Stimulated activated memory B cell treated with anti-CD40 and anti-IgM and Interleukin-4, amounts not matched to agents 10 μg/mL and 1 μg/mL and 100 μg/mL, for 72 hours (primary cell): ENCODE measurements at places on chromosomes 1 and 21.

DNA sequence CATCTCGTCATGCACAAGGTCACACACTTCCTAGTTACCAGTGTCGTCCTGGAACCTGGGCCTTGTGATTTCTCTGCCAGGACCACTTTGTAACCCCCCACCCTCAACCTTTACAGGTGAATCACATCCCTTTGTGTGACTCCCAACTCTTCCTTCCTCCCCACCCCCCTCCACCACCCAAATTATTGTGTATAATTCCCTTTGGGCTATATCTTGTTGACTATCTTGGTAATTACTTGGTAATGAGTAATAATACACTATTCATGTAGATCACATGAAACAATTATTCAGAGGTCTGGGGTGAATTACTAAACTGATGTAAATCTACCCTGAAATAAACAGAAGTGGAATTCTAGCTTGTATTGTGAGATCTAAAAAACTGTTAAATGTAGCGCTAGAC, 1.7 kb downstream of the KCNK1 start:
- ATAC-seq = no peak

DNA sequence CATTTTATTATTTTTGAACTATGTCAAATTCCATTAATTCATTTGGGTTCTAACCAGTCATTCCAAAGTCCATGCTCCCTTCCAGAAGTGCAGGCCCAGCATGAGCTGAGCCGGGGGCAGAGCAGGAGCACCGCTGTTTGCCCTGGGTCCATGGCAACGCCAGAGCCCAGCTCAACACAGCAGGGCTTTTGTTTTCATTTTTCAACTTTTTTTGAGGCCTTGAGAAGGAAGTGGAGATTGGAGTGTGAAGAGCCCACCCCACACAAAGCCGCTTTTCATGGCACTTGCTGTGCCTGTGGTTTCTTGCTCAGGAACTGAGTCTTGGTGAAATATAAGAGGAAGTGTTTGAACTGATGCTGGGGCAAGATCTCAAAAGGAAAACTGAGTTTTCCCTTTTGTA, 13.2 kb upstream of the PRMT2 start:
- peak; percentile 43 for ATAC-seq

GRCh38 chr21:45573452-45574035, 31.3 kb upstream of the SLC19A1 start:
- ATAC-seq = no peak

- peak; percentile 83 for ATAC-seq
These were observed 5.5 kb upstream of the GBP6 start for GRCh38 chr1:89358287-89358893.

DNA sequence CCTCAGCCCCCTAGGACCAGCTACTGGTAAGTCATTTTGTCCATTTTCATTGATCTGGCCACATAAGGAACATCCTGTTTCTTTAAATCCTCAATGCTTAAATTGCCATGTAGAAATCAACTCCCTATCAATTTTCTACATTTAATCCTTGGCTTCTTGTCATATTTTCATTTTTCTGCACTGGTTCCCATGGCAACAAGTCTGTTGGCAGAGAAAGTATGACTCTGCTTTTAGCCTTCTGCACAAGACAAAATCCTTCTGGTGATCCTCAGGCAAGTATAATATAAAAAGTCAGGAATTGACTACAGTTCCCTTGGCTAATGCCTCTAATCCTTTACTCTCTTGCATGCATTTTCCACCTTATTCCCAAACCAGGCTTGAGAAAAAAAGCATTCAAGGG, 65.0 kb downstream of the LRRC40 start:
- ATAC-seq = no peak

DNA sequence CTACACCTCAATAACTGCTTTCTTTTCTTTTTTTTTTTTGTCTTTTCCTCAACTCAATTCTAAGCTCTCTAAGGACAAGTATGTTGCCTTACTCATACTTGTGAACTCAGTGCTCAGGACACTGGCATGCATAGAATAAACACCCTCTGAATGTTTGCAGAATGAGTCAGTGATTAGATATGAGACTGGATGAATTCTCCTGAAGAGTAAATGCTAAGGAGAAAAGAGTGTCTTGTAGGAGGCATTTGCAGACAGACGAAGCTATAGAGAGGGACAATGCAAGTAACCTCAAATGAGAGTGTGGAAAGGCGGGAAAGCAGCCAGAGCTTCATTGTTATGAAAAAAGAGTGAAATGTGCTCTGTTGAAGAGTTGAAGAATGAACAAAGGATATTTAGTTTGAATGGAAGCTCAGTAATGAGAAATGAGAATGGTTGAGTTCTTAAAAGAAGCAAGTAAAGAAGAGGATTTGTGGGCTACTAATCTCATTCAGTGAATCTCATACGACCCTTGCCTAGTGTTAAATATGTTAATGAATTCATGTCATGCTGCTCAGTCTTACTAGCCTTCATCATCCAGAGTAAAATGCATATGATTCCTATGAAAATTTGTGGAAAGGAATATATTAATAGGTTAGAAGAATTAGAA, 166.1 kb upstream of the DPYD start:
- ATAC-seq = no peak

GRCh38 chr21:28801906-28802305, 190.8 kb downstream of the LTN1 start:
- no peak for ATAC-seq

DNA sequence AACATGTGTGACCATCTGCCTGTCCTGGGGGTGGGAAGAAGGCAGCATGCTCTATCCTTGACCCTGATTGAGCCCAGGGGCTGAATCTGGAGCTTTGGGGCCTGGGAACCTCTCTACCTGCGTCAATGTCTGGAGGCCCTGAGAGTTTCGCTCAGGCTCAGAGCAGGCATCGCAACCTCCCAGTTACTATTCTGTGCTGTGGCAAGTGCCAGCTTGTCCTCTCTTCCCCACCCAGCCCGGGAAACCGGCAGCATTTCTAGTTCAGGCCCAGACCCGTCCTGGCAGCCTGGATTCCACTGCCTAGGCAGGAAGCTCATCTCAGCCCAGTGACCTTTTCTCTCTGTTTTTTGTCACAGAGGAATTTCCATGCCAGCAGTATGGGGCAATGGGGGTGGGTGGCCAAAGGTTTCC, 10.0 kb upstream of the IRF6 start:
- ATAC-seq = no peak

DNA sequence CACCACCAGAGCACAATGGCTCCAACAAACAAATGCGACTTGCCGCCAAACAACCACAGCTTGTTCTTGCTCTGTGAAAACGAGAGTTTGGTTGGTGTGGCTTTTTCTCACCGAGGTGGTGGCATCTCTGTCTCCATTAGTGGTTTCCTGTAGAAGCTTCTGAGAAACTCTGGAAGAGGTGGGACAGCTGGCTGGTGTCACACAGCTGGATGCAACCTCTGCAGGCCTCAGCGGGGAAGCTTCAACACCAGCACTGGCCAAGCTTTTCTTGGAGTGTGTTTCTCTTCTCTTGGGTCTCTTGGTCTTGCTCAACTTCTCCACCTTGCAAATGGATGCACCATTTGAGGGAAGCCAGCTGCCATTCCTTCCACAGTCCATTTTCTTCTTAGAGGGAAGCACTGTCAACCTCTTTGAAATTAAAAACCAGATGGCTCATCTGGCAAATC, 124.8 kb downstream of the KCNN3 start:
- ATAC-seq = no peak

DNA sequence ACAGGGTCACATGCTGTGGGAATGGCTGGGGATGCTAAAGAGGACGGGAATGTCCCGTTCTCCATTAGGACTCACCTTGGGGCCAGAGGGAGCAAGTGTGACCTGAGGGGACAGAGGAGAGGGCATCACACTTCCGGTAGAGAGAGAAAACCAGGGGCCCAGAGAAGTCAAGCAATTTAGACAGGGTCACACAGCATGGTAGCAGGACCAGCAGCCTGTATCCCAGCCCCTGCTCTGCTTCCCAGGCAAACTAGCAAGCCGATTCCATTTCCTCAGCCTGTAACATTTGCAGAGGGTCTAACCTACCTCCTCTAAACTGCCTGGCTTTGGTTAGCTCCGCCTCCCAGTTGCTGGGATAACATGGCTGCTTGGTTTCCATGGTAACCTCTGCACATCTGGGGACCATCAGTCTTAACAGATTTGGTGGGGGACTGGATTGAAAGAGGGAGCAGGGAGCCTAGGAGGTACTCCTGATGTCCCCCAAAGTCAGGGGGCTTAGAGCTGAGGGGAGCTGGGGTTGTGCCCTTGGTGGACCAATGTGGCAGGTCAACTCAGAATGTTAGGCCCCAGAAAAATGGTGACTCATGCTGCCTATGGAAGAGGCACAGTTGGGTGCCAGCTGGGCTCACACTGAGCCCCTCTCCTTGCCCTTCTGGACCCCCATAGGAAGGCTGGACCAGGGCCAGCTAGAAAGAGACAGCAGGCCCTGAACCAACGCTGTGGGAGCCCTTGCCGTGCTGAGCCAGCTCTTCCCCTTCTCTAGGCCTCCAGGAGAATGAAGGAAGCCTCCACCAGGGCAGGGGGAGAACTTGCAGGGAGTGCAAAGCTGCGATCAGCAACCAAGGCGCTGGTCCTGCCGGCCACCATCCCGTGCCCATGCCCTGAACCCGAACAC, 9.5 kb downstream of the COL16A1 start:
- no peak for ATAC-seq

DNA sequence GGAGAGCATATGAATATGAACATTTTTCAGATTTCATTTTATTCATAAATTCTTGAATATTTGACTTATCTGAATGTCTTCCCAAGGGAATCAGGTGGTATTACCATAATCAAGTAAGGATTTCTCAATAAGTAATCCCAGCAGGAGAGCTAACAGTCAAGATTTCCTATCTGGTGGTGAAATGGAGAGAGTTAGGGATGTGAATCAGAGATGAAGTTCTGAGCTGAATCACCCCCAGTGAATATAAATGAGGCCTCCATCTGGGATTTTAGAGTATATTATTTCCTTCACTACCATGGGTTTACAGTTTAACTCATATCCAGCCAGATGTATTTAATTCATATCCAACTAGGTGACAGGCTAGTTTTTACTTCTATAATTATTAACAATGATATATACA, 61.5 kb upstream of the RGS2 start:
- no peak for ATAC-seq

DNA sequence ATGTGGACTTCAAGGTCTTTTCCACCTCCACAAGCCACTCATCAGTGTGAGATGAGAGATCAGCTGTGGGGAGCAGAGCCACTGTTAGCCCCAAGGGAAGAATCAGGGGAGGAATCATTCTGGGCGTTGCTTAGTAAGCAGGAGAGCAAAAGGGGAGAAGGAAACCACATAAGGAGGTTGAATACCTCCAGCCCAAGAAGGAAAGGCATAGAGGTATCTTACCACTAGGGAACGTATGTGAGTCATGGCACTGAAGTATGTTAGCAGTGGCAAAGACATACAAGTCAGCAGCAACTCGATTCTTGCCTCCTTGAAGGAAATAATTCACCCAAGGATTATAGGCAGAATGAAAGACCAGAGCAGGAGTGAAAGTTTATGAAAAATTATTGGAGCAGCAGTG, 31.6 kb upstream of the SLC5A9 start:
- no peak for ATAC-seq

GRCh38 chr1:158020259-158020885, 26.9 kb downstream of the KIRREL1 start:
- no peak for ATAC-seq

DNA sequence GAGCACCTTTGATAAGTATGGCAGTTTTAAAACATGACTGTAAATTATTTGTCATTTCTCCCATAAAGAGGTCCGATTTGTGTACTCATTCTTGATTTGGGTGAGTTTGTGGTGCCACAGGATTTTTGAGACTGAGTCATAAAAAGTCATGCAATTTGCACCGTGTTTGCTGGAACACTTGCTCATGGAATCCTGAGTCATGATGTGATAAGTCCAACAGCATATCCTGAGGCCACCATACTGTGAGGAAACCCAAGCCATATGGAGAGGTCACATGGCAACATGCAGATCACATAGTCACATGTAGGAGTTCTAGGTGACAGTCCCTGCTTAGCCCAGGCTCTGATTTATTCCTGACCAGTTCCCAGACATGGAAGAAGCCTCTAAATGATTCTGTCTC, 40.8 kb upstream of the PRRX1 start:
- no peak for ATAC-seq

DNA sequence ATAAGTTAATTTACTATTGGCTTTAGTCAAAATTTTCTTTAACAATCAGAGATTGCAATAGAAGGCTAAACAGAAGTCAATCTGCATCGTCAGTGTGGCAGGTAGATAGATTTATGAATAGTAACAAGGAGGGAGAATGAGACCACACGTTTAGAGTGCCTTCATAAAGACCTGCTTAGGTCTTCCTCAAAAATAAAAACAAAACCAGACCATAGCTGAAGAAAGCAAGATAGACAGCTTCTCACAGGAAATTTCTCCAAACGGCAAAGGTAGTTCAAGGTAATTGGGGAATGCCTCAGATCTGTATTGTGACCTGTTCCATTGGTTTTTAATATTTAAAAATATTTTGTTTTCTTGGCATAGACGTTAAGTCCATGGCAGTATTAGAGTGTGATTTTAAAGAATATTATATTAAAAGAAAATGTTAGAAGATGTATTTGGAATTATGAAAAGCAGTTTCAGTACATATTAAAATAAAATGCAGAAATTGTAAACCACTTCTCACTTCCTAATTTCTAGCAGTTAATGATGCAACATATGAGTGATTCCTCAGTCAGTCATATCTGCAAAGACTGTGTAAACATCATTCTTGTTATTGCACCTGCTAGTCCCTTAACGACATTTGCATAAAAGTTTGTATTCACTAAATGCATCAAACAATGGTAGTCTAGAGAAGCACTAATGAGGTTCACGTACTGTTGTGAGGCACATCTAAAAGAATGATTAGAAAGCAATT, 278.0 kb downstream of the HLX start:
- peak; percentile 98 for ATAC-seq

DNA sequence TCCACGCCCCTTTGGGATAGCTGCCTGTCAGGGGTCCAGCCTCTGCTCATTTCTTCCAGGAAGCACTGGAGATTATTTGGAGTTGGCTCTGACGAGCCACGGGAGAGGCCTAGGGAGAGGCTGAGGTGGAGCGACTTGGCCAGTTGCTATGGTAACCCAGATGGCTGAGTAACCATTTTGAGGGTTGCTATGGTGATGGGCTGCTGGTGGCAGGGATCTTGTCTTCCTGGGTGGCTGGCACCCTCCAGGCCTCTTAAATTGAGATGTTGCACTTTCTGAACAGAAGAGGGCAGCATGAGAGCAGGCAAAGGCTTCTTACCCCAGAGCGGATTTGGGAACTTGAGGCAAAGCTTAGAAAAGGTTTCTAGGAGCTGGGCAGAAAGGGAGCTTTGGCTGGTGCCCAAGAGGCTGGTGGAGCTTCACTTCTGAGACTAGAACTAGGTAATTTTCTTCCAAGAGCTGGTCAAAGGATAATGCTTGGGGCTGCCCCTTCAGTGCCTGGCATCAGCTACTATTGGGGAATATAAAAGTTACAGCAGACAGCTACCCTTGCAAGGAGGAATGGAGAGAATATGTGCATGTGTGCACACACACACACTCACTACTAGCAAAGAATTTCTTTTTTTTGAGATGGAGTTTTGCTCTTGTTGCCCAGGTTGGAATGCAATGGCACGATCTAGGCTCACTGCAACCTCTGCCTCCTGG, 72.5 kb downstream of the NDUFS5 start:
- ATAC-seq = peak; percentile 44

- no peak for ATAC-seq
These were observed 34.4 kb upstream of the PADI1 start for GRCh38 chr1:17170571-17170970.

GRCh38 chr21:27817074-27817473, 850.2 kb upstream of the ADAMTS5 start:
- ATAC-seq = no peak

GRCh38 chr1:236618507-236618906, 14.2 kb upstream of the HEATR1 start:
- no peak for ATAC-seq
